HT1080 (cell line): ENCODE measurements at places on chromosomes 13 and 19. TPM values are rescaled to one million over a fixed set of nuclear protein-coding genes. Genes with fewer than 3 reads are reported as not detected.

POGLUT2 gene
- 19.9 and 26.1 TPM in 2 replicates for total RNA-seq

DNA sequence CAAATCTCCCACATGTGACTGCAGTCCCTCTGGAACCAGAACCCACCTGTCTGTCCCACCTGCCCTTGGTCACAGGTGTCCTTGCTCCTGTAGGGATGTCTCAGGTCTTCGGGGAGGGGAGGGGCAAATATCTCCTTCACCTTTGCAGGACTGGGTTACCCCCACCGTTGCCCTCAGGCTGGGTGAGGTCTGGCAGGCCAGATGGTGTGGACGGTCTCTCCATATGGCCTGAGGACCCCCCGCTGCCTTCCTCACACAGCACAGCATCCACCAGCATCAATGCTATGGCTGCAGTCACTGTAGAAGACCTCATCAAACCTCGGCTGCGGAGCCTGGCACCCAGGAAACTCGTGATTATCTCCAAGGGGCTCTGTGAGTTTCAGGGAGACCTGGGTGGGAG is 10.0 kb downstream of the SLC5A5 start:
- DNase-seq, result no peak

ZNF528 gene
- 9.2 and 11.0 TPM in 2 replicates for total RNA-seq

TLE6 gene
- total RNA-seq, result not detected in 2 replicates

DNA sequence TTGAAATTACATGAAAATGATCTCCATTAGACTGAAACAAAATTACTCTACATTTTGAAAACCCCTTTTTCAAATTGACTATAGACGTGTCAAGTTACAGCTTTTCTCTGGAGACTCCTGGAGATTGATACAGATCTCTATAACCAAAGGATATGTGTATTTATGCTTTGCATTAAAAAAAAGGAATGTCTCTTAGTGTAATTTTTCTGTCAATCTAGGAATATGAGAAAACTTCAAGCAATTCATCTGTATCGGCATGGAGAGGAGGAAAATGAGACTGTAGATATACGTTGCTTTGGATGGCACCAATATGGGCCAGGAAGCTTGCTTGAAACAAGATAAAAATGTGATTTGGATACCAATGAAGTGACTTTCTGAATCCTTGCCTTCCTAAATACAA is 286.6 kb downstream of the PCDH9 start:
- DNase-seq, result no peak

TMEM150B gene
- total RNA-seq, result not detected in 2 replicates

- no peak for DNase-seq
Measured at GRCh38 chr13:73601708-73602107, 532.5 kb downstream of the KLF12 start.

GRCh38 chr13:19575230-19575629 is 13.9 kb upstream of the TPTE2 start:
- no peak for DNase-seq

GAS6 gene
- total RNA-seq, result 136 and 138 TPM in 2 replicates

GRCh38 chr19:16070366-16070990 is 5.8 kb upstream of the TPM4 start:
- peak; percentile 82 for DNase-seq

- no peak for DNase-seq
Measured at GRCh38 chr13:89097994-89098393, 1426.8 kb downstream of the SLITRK5 start.

- DNase-seq, result no peak
Measured at GRCh38 chr19:32131005-32131404, 214.4 kb upstream of the ZNF507 start.

DNA sequence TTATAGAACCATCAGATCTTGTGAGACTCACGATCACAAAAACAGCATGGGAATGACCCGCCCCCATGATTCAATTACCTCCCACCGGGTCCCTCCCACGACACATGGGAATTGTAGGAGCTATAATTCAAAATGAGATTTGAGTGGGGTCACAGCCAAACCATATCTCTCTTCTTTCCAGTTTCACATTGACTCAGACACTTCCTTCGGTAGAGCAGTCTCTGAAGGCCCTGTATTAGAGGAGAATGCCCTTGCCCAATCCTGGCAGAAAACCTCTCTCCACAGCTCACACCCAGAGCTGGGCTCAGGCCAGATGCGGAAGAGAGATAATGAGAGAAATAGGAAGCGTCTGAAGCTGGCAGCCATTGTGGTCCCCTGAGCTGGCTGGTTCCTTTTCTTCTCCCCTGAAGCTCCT is 72.4 kb upstream of the CLDN10 start:
- DNase-seq, result no peak

GRCh38 chr13:61728471-61728870 is 312.8 kb upstream of the PCDH20 start:
- DNase-seq, result peak; percentile 13
